ENCODE measurements at places on chromosomes 4 and X.

GRCh38 chrX:155094468-155095061, 23.3 kb downstream of the BRCC3 start:
- no peak for DNase-seq

DNA sequence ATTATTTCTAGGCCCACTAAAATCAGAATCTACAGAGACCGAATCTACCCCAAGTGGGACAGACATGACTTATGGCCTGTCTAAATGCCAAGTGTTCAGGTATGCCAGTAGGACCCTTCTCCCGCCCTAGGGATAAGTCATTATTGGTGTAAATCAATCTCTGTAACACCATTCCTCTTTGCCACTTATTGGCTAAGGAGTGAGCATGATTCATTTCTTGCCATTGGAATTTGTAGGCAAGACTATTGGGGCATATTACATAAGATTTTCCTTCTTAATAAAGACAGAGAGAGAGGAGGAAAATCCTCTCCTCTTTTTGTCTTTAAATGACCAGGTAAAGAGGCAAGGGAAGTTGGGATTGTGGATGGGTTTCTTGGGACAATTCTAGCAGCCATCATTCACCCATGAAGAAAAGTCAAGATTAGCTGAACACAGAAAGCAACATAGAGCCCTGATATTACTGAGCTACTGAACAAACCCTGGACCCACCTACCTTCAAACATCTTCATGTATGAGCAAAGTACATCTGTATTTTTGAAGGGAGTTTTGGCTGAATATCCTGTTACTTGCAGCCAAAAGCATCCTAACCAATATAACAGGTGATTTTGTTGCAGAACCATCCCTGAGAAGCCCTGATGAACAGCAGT, 2.6 kb downstream of the SLC9B2 start:
- DNase-seq: no peak

DNA sequence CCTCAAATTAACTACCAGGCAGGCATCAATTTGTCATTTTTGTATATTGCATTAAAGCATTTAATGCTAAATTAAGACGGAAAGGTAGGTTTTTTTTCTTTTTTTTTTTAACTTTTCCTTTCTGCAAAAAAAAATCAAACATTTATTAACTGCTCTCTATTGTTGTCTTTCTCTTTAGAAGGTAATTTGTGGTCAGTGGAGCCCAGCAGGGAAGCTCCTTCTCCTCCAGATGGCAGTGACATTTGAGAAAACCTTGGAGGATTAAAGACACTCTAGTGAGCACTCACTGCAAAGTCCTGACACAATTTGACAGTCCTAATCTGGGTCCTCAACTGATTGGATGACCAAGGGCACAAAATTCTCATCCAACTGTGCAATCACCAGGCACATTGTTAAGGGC, 102.4 kb downstream of the SLIT2 start:
- DNase-seq: no peak

- DNase-seq: no peak
Measured at GRCh38 chr4:151355155-151355554, 29.8 kb upstream of the SH3D19 start.

- no peak for DNase-seq
Measured at GRCh38 chr4:126916049-126916625, 716.6 kb upstream of the INTU start.

GRCh38 chr4:87377816-87378215, 13.2 kb downstream of the HSD17B11 start:
- DNase-seq: no peak

GRCh38 chr4:184980261-184980660, 38.0 kb upstream of the HELT start:
- no peak for DNase-seq

DNA sequence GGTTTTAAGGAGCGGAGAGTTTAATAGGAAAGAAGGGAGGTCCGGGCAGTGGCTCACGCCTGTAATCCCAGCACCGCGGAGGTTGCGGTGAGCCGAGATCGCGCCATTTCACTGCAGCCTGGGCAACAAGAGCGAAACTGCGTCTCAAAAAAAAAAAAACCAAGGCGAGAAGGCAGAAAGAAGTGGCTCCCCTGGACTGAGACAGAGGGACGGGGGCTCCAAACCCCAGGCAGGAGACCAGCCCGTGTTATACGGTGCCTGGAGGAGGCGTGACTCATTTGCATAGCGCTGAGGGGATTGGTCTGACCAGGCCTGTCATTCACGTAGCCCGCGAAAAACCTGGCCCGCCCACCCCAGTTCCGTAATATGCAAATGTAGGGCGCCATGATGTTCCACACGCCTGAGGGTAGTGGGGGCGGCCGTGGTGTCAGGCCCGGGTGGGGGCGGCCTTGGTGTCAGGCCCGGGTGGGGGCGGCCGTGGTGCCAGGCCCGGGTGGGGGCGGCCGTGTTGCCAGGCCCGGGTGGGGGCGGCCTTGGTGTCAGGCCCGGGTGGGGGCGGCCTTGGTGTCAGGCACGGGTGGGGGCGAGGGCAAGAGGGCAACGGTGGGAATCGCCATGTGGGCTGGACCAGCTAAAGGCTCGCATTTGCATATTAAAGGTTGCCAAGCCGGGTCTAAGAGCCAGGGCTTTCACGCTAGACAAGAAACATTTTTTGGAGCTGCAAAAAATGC, 2.1 kb downstream of the PLCXD1 start:
- peak; percentile 38 for DNase-seq

DNA sequence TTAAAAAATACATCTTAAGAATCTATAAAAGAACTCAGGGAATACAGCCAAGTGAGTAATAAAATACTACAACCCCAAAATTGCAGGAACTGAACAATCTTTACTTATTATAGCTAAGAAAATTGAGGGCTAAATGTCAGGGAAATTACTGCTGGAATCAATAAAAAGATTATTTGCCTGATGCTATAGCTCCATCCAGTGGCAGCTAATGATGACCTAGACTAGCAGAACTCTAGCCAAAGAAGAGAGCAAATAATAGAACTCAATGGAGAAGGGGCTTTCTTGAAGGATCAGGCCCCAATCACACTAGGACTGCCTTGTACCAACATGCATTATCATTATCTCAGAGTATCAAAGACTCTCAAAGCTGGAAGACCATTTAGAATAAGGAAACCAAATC, 85.0 kb upstream of the FAM241A start:
- DNase-seq: no peak

- DNase-seq: no peak
Measured at GRCh38 chr4:101283434-101283833, 63.9 kb downstream of the PPP3CA start.

DNA sequence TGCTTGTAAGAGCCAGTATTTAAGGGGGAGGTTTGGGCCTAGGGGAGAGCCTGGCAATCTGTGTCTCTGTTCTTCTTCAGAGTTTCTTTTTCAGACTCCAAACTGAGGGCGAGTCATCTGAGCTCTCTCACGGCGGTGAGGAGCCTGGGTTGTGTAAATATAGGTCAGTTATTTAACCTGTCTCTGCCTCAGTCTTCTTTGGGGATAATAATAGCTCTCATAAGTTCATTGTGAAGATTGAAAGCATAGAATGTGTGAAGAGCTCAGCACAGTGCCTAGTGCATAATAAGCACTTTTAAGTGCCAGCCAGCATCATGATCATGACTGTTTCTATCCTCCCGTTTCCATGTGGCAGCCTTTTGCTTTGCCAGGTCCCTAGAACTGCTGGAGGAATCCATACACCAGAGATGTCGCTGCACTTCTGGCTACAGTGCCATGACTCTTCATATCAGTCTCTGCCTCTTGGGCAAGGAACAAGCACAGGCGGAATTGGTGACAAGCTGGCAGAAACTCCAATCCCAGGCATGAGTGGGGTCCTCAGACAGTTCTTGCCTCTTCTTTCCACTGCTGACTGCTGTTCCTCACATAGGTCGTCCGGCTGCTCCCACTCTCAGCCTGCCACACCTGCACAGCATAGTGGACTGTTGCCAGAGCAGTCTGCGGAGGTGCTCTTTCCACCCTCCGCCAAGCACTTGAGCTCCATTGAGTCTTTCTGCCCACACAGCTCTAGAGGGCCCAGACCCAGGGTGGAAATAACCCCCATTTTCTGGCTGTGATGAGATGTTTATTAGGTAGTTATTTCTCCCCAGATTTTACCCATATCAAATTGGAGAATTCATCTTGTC, 103.7 kb upstream of the MAML3 start:
- DNase-seq: no peak

DNA sequence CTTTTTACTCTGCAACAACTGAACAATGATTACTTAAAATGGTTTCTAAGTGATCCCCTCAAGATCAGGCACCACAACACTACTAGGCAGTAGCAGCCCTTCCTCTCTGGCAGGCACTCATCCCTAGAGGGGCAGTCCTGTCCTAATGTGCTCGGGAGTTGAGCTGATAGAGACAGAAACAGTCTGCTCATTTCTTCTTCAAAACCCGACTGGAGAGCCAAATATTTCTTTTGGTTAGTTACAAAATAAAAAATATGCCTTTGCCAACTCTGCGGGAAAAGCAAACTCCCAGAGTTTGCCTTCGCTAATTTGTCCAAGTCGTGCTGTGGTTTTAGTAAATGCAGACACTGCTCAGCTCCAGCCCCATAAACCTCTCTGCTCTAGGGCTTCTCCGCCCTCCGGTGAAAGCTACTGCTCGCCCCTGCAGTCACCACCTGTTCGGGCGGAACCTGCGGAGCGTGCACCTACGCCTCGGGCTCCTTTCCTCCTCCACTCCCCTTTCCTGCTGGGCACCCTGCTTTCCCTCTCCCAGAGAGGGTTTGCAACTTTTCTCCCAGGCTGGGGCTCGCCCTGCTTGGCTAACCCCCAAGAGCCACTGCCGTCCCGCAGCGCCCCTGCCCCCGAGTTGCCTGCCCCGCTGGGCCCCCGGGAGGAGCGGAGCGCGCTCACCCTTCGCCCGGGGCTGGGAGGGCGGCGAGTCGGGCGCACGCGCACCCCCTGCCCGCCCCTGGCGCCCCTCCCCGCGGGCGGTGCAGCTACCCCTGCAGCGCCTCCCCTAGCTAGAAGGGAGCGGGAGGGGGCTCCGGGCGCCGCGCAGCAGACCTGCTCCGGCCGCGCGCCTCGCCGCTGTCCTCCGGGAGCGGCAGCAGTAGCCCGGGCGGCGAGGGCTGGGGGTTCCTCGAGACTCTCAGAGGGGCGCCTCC, at the start of gene NPNT:
TSS of gene NPNT (plus strand) at position 812 of the 923 bp plus-strand sequence. CDS start 182 bp downstream, outside the sequence.
- no peak for DNase-seq

DNA sequence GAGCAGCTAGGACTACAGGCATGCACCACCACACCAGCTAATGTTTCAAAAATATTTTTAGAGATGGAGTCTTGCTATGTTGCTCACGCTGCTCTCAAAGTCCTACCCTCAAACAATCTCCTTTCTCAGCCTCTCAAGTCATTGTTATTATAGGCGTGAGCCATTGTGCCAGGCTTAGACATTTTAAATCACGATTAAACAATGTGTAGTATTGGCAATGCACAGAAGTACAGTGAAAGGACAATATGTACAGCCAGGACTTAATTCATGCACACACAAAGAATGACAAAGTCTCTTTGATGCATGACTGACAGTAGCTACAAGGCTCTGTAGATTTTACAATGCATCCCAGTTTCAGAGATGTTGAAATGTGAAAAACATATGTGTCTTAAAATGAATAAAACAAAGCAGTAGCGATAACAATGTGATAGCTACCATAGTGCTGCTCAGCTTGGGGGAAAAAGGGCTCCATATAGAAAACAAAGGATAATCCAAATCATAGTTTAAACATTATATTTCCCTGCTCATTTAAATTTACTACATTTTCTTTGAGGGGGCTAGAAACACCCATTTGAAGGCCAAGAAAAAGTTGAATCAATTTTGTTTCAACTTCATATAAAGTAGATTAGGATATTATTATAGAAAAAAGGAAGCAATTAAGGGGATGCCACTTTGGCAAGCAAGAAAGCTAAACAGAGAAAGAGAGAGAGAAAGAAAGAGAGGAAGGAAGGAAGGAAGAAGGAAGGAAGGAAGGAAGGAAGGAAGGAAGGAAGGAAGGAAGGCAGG, 272.4 kb upstream of the SMIM31 start:
- no peak for DNase-seq

GRCh38 chrX:410296-410695, 23.6 kb upstream of the PPP2R3B start:
- no peak for DNase-seq

GRCh38 chrX:71549986-71550385, 17.1 kb downstream of the OGT start:
- DNase-seq: no peak

DNA sequence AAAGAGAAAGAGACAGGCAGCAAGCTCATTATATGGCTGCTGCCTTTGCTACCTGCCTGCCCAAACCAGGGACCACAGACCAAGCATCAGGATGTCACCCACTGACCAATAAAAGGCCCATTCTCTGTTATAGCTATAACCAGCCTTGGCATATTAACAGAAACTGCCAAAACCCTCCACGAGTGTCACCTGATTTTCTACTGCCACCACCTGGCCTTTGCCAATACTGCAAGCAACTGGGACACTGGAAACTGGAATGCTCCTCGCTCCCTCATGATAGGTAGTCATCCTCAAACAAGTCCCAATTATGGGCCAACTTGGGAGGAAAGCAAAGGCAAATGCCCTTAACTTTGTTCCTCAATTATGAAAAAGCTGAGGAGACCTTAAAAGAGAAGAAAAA, 76.0 kb downstream of the SPIN4 start:
- DNase-seq: no peak

GRCh38 chr4:42519803-42520417, 122.6 kb downstream of the SHISA3 start:
- DNase-seq: peak; percentile 2

- peak; percentile 94 for DNase-seq
Measured at GRCh38 chr4:53908661-53909078, 155.7 kb downstream of the CHIC2 start.

DNA sequence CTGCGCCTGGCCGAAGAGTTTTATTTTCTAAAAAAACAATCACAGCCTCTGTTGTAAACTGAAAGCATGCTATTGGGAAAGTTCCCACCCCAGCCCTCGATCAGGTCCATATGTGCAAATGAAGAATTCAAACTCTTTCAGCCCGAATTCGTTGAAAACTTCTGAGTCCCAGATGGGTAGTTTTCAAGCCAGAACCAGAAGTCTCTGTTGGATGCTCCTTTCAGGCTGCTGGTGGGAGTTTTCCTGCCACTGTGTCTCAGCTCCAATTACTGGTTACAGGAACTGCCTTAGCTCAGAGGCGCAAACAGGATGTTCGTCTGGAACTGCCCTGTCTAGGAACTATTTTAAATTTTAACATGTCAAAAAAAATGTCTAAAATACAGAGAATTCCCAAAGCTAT, 9.3 kb upstream of the ALG13 start:
- no peak for DNase-seq

- DNase-seq: no peak
Measured at GRCh38 chrX:41512394-41512793, 65.3 kb downstream of the NYX start.

DNA sequence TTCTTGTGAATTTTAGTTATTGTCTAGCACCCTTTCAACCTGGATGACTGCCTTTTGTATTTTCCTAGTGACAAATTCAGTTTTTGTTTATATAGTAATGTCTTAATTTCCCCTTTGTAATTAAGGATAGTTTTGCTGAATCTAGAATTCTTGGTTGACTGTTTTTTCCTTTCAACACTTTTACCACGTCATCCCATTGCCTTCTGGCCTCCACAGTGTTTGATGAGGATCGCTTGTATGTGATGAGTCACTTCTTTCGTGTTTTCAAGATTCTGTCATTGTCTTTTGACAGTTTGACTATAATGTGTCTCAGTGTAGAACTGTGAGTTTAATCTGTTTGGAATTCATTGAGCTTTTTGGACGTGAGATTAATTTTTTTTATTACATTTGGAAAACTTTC, 30.1 kb downstream of the KDM6A start:
- peak; percentile 16 for DNase-seq

All from AG09309 (cell line).